ENCODE measurements at places on chromosomes 11 and 22.
A peak's percentile ranks its signal among the peaks of the same experiment; 100 is the strongest.

DNA sequence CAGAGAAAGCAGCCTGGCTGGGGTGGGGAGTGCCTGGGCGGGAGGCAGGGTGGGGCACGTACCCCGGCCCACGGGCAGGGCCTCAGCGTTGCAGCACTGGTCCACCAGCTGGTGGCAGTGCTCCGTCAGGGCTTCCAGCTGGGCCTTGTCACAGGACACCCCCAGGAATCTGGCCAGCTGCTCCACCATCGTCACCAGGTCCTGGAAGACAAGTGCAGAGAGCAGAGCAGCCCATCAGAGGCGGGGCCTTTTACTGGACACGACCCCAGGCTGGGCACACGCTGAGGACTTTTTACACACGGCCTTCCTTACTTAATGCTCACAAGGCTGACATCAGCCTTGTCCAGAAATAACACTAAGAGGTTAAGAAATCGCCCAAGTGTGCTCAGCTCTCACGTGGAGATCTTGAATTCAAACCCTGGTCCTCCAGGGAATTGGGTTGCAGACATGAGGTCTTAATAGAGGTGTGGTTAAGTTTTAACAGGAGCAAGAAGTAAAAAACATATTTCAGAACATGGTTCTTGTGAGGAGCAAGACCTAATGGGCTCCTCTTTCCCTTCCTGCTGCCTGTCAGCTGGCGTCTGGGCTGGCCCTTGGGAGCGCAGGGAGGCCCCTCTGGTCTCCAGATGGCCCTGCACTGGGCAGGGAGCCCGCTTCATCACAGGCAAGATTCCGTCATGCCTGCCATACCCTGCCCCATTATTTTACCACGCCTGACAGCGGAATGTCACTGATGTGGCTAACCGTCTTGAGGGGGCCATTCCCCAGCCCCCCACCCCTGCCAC, 17.1 kb upstream of the EFCAB6 start:
- no peak for DNase-seq

- no peak for DNase-seq
Observed at GRCh38 chr11:21545699-21546098, 647.2 kb upstream of the ANO5 start.

DNA sequence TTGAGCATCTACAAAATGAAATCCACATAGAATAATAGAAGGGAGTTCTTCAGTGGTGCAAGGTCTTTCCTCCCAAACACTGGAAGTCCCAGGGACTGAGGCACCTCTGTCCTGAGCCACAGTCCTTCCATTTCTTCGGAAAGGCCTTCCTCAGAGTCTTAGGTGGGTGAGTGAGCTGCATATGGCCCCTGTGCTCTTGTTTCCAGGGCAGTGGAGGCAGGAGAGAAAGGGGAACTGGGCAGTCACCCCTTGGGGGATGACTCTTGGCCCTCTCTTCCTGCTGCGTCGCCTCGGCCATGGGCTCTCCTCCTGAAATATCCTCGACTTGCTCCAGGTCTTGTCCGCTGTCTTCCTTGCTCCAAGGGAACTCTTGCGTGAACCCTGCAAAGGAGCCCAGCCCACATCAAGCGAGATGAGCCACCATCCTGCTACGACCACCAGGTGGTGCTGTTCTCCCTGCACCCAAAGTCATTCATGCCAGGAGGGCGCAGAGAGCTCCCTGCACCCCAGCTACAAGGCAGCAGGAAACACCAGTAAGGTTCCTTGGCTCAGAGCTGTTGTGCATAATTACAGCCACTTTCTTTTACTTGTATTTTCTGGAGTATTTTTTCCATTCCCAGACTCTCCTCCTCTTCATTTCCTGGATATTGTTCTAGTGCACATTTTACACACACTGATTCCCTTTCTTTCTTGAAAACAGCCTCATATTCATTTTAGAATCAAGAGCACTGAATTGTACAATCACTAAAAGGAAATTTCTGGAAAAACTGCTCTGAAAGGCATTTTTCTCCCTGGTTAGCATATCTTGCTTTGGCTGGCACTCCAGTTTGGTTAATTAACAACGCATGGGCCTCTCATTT, 397.8 kb downstream of the OPCML start:
- DNase-seq: no peak

GRCh38 chr11:131977854-131978253, 607.4 kb downstream of the NTM start:
- no peak for DNase-seq

DNA sequence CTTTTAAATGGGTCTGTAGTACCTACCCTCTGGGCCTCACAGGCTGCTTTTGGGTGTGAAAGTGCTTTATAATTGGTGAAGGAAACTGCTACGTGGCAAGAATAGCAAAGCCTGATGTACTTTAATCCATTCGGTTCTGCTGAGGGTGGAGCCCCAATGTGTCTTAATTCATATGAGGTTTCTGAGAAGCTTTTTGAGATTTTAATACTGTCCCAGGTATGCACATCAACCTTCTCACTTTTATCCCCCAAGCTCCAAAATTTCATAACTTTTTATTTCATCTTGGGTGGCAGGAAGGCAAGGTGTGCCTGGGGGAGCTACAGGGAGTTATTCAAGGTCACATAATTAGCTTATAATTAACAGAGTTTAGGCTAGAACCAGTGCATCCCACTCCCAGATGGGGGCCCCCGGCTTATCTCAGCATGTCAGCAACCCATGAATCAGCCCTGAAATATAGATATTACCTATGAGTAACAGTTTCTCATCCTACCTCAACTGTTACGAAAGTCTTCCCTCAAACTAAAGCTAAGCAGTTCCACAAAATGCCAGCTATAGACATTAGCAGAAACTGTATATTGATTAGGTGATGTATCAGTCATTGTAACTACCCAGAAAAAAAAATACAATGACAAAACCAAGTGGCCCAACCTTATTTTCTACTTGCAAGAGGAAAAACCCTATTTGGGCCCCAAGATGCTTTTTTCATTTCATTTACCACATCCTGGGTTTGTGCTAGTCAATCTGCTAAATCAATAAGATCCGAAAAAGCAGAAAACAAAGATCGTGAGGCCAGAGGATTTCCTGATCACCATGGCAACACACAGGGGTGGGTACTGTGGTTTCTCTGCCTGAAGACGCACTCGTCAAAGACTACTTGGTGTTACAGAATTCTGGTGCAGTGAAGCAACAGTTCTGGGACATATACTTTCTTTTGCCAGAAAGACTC, 26.7 kb downstream of the CD44 start:
- DNase-seq: peak; percentile 22

- no peak for DNase-seq
Observed at GRCh38 chr11:9142732-9143131, 51.3 kb upstream of the SCUBE2 start.

DNA sequence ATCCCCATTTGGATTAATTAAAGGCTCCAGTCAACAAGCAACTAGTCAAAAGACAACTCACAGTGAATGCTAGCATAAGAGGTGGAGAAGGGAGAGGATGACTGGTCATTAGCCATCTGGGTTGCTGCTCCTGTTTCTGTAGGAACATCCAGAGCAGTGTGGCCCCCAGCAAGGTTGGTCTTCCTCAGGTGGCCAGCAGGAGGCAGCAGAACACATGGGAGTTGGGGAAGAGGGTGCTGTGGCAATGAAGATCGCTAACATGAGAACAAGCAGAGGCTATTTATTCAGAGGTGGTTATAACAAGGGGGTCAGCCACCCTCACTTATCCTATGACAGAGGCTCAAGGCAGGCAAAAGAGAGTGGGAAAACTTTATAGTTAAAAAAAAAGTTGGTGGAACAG, 21.3 kb downstream of the IZUMO1R start:
- DNase-seq: no peak

DNA sequence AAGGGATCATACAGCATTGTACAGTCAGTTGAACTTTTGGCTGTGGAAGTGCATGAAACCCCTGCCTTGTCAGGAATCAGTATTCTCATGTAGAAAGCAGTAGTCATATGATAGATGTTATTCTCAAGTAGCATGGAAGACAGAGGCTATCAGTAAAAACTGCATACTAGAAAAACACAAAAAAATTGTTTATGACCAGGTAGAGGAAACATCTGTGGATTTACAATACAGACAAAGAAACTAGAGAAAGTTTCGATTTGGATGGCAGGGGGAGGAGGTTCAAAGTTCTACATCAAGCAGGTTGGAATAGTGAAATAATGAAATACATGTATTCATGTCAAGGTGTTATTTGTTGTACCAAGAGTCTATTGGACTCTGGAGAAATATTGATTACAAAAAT, 212.3 kb upstream of the DDI1 start:
- no peak for DNase-seq

- no peak for DNase-seq
Observed at GRCh38 chr11:58923300-58923788, 15.9 kb upstream of the GLYATL1 start.

DNA sequence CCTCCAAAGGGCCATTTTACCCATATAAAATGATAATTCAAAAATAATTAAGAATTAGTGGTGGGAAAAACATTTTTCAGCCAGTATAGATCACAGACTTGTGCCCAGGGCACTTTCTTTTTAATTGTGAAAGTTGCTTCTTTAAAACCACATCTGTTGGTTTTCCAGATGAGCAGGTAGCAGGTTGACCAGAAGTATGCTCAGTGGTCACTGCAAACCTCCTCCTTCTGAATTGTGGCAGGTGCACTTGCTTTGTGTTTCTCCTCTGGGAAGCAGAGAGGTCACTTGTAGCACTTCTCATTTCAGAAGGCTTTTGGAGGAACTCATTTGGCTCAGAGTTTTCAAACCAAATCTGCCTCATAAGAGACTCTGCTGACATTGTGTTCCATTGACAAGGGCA, 24.6 kb upstream of the CWF19L2 start:
- DNase-seq: no peak

GRCh38 chr22:23248583-23248982, 68.3 kb downstream of the BCR start:
- DNase-seq: no peak

GRCh38 chr11:129265125-129265788, 73.1 kb upstream of the ARHGAP32 start:
- DNase-seq: no peak

DNA sequence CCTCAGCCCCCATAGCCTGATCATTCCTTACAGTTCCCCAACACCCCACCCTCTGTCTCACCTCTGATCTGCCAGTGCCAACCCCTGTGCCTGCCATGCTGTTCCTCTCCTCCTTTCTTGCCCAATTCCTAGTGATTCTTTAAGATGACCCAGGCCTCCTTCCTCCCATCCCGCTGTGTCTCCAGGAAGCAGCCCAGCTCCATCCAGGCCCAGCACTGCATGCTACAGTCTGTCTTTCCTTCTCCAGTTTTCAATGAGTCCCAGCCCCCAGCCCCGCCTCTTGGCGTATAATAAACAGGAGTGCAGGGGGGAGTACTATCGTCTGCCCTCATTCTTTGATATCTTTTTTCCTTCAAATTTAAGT, 12.3 kb downstream of the LTBP3 start:
- no peak for DNase-seq
